ENCODE measurements at places on chromosomes 1 and 21.

DNA sequence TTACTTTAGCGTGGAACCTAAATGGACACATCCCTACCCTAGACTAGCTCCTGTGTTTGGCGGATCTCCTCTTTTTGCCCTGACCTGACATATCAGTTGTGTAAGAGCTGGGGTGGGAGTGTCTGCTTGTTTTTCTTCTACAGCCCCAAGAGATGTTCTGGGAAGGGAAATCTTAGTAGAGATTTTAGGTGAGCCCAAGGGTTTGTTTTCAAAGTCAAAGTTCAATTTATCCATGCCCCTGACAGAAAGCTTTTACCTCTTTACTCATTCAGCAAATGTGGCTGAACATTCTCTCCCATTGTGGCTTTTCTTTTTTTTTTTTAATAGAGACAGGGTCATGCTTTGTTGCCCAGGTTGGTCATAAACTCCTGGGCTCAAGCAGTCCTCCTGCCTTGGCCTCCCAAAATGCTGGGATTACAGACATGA is 7.3 kb upstream of the TARS2 start:
- DNase-seq = no peak

GRCh38 chr1:7610106-7610731 is 160.9 kb upstream of the VAMP3 start:
- DNase-seq = no peak

GRCh38 chr1:15314328-15315281 is 67.6 kb downstream of the FHAD1 start:
- DNase-seq = no peak

- DNase-seq = no peak
Observed at GRCh38 chr1:203677771-203678170, 51.1 kb downstream of the ATP2B4 start.

DNA sequence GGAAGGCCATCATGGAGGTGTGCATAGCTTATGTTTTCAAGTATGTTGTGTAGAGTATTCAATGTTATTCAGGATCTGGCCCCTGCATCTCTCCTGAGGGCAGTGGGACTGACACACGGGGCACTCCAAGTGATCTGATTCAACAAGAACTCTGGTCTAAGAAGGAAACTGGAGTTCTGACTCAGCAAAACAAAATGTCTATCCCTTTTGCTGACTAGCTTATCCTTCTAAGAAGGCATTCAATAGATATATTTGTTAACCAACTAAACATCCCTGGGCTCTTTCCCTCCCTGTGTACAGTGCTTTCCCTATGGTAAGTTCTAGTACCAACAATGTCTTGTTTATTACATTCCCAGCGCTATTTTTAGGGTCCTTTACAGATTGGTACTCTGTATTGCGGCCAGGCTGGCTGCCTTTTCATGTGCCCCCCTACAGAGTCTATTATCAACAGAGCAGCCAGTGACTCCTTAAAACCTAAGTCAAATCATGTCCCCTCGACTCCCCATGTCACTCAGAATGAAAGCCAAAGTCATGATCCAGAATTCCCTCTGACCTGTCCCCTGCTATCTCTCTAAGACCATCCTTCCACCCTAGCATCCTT is 304.9 kb downstream of the KCNH1 start:
- DNase-seq = no peak

GRCh38 chr1:106178791-106179190 is 877.7 kb upstream of the PRMT6 start:
- DNase-seq = no peak

Data from renal pelvis (tissue), 12 donors.